ENCODE measurements at places on chromosomes 2 and 18. TPM values are rescaled to one million over a fixed set of nuclear protein-coding genes. Genes with fewer than 3 reads are reported as not detected.
A peak's percentile ranks its signal among the peaks of the same experiment; 100 is the strongest.

- no peak for DNase-seq
Observed at GRCh38 chr2:239937866-239938640, 87.1 kb downstream of the NDUFA10 start.

- no peak for DNase-seq
Observed at GRCh38 chr2:32865399-32866068, 81.2 kb upstream of the LTBP1 start.

GRCh38 chr2:159129824-159130223 is 156.7 kb downstream of the WDSUB1 start:
- no peak for DNase-seq

DNA sequence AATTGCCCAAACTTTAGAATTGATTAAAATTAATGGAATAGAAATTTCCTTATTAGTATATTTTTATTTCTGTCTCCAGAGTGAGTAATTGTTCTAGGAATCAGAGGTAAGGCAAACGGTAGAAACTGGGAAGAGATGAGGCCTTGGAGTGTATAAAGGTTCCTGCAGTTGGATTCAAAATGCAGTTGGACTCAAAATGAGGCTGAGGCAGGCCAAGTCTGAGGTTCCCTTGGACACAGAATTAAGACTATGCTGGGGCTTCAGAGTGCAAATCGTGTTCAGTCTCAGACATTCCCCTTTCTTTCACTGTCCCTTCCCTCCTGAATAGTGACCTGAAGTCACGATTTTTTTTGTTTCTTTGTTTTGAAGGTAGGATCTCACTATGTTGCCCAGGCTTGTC is 746.9 kb upstream of the NRXN1 start:
- DNase-seq, result no peak

GRCh38 chr2:128774320-128775216 is 455.9 kb upstream of the HS6ST1 start:
- no peak for DNase-seq

GRCh38 chr2:117855886-117856285 is 41.4 kb downstream of the DDX18 start:
- DNase-seq, result no peak

- DNase-seq, result peak; percentile 95
Observed at GRCh38 chr2:26184555-26185303, 11.8 kb downstream of the GAREM2 start.

DNA sequence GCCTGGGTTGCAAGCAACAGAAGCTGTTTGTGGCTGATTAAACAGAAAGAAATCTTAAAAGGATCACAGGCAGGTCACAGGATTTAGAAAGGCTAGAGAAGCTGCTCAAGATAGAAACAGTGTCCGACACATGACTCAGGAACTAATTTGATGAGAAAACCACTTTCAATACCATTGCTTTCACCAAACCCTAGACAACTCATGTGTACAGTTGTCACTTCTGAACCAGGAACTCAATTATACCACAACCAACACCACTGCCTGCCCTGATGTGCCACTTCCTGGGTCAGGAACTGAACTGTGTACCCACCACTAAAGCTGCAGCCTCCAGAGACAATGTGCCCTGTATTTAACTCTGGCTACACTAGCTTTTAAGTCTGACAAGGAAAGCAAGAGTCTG is 56.0 kb downstream of the TMEM247 start:
- DNase-seq, result no peak

GRCh38 chr2:221480163-221480562 is 91.9 kb downstream of the EPHA4 start:
- DNase-seq, result no peak

- no peak for DNase-seq
Observed at GRCh38 chr2:204021290-204022081, 84.9 kb downstream of the ICOS start.

DNA sequence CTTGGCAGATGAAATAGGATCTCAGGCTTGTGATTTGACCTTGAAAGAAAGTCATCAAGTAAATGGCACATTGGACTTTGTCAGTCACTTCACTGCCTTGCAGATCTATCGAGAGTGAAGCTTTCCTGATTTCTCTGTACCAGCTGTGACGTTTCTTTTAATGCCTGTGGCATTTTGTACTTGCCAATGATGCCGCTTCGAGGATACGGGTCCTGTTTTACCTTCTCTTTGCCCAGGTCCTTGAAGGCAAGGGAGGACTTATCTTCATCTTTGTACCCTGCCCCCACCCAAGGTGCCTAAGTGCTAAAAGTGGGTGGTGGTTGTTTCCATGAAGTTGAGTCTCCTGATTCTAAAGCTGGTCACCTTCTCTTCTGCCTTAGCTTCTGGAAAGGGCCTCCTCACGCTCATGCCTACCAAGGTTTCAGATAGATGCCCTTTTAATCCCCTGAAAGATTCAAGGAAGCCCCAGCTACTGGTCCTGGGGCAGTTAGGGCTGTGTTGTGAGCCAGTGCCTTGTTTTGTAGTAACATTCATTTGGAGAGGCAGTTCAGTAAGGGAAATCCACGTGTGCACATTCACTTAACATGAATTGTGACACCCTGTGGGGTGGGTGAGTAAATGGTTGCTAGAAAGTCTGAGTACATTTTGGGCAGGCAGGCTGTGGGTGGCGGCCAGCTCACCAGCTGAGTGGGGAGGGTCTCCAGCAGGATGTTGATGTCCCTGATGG is 6.1 kb downstream of the LBH start:
- DNase-seq, result no peak

DNA sequence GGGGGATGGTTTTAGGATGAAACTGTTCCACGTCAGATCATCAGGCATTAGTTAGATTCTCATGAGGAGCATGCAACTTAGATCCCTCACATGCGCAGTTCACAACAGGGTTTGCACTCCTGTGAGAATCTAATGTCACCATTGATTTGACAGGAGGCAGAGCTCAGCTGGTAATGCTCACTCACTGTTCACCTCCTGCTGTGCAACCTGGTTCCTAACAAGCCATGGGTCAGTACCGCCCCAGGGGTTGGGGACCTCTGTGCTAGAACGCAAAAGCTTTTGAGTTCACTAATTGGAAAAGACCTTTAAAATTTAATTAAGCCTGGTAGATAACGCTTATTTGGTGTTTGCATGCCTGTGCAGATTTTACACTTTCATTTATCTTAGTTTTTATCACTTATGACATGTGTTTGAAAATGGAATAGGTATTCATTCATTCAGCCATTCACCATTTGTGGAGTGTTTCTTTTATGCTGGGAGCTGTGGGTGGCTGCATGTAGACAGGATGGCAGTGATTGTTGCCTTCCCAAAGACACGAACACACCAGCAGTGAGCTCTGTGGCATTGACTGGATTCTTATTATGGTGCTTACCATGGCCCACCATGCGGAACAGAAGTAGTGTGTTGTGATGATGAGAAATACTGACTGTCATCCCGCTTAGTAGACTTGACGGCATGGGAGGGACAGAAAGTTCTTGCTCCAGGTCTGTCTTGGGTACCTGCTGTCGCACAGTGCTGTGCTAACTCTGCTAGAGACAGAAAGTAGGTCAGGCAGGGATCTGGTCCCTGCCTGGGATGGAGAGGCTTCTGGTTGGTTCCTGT is 6.4 kb downstream of the RAB31 start:
- DNase-seq, result no peak

DNA sequence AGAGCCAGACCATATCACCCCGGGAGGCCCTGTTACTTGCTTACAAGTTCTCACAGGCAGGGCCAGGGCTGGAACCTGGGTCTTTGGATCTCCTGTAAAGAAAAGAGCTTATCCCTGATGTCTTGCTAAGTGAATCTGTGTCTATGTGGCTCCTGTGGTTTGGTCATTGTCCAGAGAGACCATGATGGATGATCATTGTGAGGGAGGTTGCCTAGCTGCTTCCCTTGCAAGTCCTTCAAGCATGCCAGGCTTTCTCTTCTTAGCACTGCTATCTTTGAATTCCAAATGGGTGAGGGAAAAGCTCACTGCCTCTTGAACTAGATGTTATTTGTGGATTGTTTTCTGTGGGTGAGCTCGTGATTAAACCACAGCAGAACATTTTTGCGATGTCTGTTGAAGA is 151.6 kb downstream of the FSHR start:
- DNase-seq, result no peak

GRCh38 chr18:74342416-74343043 is 26.9 kb downstream of the C18orf63 start:
- DNase-seq, result peak; percentile 13

- DNase-seq, result no peak
Observed at GRCh38 chr18:63099091-63099840, 220.3 kb downstream of the BCL2 start.

- DNase-seq, result no peak
Observed at GRCh38 chr18:38458698-38459097, 893.1 kb upstream of the CELF4 start.

DNA sequence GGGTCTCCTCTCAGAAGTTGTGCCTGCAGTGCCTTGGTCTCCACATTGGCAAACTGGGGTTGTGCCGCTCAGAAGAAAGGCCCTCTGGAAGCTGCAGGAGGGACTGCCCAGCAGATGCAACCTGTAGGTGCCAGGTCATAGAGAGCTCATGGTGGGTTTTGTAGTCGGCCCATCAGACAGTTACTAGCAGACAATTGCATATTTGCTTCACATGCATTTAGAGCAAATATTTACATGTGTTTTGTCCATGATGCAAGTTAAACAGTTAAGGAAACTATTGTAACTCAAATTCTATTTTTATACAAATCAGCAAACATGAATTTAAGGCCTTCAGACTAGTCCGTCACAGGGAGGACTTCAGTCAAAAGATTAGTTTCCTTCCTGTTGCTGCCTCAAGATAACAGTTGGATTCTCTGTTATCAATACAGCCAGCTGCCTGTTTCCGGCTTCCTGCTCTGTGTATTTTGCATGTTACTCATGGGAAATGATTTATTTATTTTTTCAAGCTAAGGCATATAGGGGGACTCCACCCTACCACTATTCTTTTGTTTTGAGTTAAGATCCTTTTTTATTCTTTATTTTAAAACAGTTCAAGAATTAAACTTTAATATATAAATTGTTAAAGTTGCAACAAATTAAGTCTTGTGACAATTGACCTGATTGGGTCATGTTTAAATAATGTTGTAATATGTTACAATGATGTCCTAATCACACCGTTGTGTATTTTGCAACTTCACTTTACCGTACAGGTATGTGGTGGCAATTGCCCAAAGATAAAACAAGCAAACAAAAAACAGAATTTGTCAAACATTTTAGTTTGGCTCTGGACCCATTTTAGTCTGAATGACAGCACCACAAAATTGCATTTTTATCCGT is 133.5 kb downstream of the SPTBN1 start:
- no peak for DNase-seq

DNA sequence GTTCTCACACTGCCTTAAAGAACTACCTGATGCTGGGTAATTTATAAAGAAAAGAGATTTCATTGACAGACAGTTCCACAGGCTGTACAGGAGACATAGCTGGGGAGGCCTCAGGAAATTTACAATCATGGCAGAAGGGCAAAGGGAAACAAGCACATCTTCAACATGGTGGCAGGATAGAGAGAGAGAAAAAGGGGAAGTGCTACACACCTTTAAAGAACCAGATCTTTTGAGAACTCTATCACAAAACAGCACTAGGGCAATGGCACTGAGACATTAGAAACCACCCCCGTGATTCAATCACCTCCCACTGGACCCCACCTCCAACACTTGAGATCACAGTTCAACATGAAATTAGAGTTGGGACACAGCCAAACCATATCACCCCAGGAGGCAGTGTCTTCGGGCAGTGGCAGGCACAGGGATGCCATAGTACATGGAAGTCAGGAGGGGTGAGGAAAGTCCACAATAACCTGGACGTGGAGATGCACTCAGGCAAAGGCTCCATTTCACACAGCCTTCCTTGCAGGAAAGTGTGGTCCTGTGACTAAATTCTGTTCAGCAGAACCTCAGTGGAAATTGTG is 120.4 kb upstream of the SERPINE2 start:
- DNase-seq, result no peak

DNA sequence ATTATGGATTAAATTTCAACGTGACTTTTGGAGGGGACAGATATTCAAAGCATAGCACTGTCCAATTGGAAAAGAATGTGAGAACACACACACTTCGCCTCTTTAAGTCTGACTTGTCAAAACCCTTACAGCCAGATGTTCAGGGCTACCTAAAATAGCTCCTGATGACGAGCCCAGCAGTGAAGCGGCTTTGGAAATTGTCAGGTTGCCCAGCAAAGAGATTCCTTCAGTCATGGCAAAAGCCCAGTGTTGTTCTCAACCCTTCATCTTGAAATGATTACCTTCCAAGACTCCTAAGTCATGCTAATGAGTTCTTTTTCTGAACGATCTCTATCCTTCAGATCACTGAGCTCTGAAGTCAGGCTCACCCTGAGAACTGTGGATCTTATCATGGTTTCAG is 436.6 kb downstream of the LRATD1 start:
- DNase-seq, result no peak

- DNase-seq, result no peak
Observed at GRCh38 chr2:82342356-82342755, 2037.8 kb upstream of the LRRTM1 start.

GRCh38 chr2:161919873-161920272 is 154.1 kb downstream of the DPP4 start:
- DNase-seq, result no peak

DNA sequence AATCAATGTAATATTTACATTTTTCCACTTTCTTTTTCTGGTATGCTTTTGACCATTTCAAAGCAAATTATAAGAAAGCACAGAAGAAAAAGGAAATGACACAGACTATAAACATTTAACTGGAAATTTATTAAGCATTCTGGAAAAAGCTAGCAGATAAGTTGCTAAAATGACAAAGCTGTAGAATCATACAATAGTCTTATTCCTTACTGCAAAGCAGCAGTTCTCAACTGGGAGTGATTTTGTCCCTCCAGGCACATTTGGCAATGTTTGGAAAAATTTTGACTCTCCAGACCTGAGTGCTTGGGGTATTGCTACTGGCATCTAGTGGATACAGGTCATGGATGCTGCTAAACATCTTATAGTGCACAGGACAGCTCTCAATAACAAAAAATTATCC is 75.1 kb downstream of the MBD5 start:
- no peak for DNase-seq

DNA sequence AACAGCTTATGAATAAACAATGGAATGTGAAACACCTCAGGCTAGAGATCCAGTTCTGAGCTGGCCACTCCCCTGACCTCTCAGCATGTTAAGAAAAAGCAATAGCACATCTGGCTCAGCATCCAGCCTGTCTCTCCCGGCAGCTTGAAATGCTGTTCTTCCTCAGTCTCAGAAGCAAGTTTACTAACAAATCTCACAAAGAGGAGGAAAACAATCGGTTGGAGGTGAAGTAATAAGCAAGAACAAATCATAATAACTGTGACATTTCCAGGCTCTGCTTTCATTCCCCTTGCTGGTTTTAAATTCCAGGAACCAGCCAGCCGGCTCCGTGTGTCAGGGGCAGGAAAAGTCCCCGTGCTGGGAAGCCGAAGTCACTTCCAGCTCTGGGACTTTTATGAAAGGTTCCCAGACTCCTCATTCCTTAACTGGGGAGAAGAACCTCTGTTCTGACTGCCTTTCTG is 133.9 kb upstream of the ARL4C start:
- no peak for DNase-seq

HOXD12 gene
- not detected for total RNA-seq

MBOAT2 gene
- 23.9 TPM for total RNA-seq

GKN2 gene
- total RNA-seq, result not detected

POTEJ gene
- not detected for total RNA-seq

GAD1 gene
- 25.8 TPM for total RNA-seq

EPHA4 gene
- total RNA-seq, result 20.2 TPM

ALK gene
- total RNA-seq, result 0.21 TPM

IL36G gene
- total RNA-seq, result not detected

CTAGE1 gene
- total RNA-seq, result not detected

ZC3H15 gene
- total RNA-seq, result 56.5 TPM

CAVIN2 gene
- total RNA-seq, result not detected

VWA3B gene
- 1.0 TPM for total RNA-seq

ADD2 gene
- 79.4 TPM for total RNA-seq

RAB27B gene
- 0.11 TPM for total RNA-seq

CDKL4 gene
- total RNA-seq, result 0.41 TPM

All from H7 (cell line).